Activated CD4-positive, alpha-beta T cell treated with anti-CD3 and anti-CD28 coated beads, Interleukin-2, amount 10 ng/mL, durations not matched to agents 24 days and 14 days (primary cell): ENCODE measurements at places on chromosomes 13 and 19.
A peak's percentile ranks its signal among the peaks of the same experiment; 100 is the strongest.

DNA sequence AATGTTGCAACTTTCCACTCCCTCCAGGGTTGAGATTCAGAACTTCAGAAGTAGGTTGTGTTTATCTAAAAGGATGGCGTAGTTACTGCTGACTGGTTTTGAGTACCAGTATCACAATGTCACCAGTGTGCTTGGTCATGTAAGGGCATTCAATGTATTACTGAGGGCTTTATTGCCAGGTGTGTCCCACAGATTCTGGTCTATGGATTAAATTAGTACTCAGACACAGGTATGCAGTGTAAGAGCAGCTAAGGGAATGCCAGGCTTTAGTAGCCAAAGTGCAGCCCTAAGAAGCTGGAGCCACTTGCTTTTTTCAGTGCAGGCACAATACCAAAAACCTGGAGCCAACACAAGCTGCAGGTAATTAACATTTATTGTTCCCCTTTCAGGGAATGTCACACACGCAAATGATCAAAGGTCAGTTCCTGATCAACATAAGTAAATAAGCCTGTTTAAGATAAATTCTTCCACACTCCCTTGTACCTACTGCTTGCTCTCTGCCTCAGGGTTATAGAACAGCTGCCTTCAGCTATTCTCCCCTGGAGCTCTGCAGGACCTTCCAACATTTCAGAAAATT, 130.1 kb upstream of the ZNF91 start:
- no peak for DNase-seq

DNA sequence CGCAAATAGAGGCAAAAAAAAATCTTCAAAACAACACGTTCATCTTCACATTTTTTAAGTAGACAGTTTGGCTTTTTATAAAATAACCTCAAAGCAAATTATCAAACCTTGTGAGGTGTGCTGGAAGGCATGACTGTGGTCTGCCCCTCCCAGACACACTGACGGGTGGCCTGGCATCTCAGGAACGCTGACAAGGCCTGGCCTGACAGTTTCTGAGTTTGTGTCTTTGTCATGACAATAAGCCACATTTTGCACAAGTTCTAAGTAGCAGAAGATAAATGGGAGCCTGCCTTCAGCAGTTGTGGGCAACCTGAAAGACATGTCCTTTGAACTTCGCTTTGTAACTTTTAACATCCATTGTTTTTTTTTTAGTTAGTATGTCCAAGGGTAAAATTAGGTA, 38.5 kb downstream of the SOX21 start:
- no peak for DNase-seq

DNA sequence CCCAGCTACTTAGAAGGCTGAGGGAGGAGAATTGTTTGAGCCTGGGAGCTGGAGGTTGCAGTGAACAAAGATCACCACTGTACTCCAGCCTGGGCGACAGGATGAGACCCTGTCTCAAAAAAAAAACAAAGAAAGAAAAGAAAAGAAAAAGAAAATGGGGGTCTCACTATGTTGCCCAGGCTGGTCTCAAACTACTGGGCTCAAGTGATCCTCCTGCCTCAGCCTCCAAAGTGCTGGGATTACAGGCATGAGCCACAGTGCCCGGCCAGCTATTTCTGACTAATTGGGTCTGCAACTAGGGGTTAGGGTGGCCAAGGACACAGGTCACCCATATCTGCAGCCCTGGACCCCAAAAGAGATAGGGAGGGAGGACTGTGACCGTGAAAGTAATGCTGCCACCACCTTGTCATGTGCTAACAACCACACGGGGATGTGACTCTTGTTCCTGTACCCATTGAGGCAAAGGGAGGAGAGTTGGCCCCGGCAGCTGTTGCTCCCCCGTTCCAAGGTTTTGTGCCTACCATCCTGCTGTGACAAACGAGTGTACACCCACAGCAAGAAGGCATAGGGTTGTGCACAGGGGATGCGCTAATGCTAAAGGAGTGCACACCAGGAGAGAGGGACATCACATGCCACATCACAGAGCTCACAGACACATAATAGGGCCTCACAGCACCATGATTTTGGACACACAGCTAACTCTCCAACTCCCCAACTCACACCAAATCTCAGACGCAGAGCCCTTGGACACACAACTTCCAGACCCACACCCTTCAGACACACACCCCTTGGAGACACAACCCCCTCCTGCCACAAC, 619 bp downstream of the MEF2B start:
- DNase-seq, result no peak

- no peak for DNase-seq
Observed at GRCh38 chr19:13985771-13986347, 20.3 kb downstream of the RFX1 start.

- no peak for DNase-seq
Observed at GRCh38 chr13:61138857-61139256, 276.8 kb downstream of the PCDH20 start.

- no peak for DNase-seq
Observed at GRCh38 chr13:109361562-109362289, 424.7 kb downstream of the IRS2 start.

- DNase-seq, result no peak
Observed at GRCh38 chr19:18904334-18905057, 8.5 kb upstream of the CERS1 start.

GRCh38 chr13:31264151-31264550, 64.4 kb downstream of the B3GLCT start:
- no peak for DNase-seq

DNA sequence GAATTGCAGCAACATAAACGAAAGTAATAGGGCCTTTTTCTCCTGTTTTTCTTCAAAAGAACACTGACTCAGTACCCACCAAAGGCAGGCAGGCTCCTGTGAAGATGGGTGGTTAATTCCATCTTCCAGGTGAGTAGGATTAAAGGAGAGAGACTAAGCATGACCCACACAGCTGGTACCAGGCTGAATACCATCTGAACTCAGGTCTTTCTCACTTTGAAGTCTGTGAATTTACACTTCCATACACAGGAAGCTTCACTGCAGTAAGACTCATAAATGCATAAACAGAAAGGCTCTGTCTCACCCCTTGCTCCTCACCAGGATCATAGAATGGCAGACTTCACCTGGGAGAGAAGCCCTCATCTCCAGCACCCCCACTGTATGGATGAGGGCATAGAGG, 194.6 kb downstream of the KLF12 start:
- DNase-seq, result no peak

- DNase-seq, result no peak
Observed at GRCh38 chr13:59533561-59534555, 629.9 kb downstream of the DIAPH3 start.

DNA sequence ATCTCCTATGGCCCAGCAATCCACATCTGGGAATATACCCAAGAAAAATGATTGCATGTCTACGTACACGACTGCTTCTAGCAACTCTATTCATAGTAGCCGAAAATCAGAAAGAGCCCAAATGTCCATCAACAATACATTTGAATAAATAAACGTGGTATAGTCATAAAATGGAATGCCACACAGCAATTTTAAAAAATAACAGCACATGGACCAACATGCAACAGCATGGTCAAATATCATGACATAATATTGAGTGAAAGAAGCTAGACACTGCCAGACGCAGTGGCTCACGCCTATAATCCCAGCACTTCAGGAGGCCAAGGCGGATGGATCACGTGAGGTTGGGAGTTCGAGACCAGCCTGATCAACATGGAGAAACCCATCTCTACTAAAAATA, 16.3 kb downstream of the TEX101 start:
- DNase-seq, result no peak

- DNase-seq, result no peak
Observed at GRCh38 chr13:68030152-68030809, 800.1 kb upstream of the PCDH9 start.

DNA sequence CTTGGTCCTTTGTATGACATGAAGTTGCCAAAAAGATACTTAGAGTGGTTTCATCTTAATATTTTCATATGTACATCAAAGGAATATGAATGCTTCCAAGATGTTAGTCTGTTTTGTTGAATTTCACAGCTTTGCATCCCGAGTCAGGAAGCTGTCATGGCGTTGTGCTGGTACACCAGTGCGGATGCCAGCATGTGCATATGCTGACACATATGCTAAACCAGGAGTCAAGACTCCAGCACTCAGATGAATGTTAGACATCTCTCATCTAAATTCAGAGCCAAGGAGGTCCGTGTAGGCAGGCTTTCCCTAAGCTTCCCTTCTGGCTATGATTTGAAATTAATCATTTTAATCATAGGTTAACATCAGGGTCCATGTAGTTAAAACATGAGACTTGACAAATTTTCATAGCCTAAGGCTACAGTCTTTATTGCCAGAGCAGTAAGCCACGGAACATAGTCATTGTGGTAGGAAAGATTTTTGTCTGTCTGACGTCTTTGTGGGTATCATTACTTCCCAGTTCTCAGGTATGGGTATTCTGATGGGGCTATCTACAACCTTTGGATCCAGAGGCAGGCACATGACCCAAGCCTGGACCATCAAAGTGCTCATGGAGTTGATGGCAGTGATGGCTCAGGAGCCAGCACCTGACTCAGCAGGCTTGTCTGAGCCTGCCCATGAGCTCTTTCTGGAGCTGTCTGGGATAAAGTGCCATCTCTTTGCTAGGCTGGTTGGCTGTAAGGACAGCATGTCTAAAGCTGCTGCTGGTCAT, 246.1 kb downstream of the KCNRG start:
- DNase-seq, result no peak

- DNase-seq, result no peak
Observed at GRCh38 chr19:1538978-1539377, 15.1 kb downstream of the PLK5 start.

- DNase-seq, result no peak
Observed at GRCh38 chr13:110182461-110182860, 124.5 kb downstream of the COL4A1 start.

GRCh38 chr13:52127378-52127777, 1.5 kb downstream of the NEK5 start:
- DNase-seq, result no peak

DNA sequence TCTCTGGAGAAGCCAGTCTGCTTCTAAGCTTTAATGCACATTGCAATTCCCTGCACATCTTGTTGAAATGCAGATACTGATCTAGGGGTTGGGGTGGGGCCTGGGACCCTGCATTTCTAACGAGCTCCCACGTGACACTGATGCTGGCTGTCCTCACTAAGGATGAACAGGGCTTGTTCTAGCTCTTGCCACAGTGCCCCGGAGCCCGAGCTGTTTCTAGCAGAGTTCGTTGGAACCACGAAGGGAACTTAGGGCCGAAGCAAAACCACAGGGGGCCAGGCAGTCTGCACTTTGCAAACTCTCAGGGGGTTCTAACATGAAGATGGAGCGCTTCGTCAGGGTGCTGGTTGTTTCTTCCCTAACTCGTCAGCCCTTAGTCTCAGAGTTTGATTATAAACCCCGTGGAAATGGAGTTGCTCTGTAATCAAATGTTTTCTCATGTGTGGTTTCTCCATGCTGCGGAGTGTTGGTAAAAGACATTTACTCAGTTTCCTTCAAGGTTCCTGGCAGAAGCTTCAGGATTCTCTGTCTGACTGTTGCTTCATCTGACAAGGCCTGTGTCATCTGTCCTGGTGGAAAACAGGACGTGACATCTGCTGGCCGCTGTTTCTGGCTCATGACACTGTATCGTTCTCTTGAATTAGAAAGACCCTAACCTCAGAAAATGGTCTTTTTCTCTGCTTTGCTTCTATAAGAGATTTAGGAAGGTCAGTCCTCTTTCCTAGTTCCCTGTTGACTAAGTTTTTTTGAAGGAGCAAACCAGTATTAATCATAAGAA, 221.5 kb downstream of the TEX29 start:
- DNase-seq, result no peak

GRCh38 chr19:58353717-58354477, 605 bp upstream of the A1BG start:
- no peak for DNase-seq

DNA sequence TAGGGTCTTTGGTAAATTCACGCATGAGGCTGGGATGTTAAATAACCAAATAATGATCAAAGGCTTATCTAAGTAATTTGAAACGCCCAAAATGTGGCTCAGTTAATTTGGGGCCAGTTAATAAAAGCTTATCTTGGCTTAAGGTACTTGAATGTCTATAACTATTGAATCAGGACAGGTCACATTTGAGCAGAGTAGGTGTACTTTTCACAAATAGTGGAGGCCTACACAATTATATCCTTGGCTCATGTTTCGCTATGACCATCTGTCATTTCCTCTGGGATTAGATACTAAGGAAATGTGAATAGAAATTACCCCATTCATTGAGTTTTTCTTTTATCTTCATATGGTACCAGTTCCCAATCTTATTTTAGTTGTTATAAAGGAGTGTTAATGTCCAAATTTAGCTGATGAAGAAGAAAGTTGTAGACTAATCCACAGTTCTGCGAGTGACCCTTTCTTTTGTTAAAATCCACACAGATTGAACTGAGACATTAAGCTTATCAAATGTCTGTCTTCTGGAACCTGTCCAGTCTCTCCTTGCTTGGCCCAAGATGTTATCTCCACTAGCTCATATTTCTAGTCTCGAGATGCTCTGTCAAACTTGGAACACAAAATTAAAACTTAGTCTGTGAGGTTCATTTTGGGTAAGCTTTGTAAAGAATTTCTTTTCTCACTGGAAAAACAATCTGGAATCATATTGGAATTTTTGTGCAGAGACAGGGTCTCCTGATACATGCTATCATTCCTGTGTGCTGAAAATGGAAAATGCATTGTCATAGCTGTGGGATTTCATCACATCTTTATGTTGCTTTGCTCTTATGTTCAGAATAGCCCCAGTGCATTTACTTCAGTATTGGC, 31.0 kb downstream of the SLAIN1 start:
- DNase-seq, result no peak

GRCh38 chr19:48319647-48320541, 5.5 kb upstream of the EMP3 start:
- DNase-seq, result peak; percentile 94

DNA sequence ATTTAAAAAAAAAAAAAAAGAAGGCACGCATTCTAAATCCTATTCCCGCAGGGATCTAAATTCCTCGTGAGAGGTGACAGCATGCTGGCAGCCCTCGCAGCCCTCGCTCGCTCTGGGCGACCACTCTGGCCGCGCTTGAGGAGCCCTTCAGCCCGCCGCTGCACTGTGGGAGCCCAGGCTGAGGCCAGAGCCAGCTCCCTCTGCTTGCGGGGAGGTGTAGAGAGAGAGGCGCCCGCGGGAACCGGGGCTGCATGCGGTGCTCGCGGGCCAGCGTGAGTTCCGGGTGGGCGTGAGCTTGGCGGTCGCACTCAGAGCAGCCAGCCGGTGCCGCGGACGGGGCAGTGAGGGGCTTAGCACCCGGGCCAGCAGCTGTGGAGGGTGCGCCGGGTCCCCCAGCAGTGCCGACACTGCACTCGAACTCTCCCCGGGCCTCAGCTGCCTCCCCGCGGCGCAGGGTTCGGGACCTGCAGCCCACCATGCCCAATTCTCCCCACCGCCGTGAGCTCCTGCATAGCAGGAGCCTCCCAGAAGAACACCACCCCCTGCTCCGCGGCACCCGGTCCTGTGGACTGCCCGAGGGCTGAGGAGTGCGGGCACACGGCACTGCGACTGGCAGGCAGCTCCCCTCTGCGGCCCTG, 553.9 kb downstream of the LMO7 start:
- DNase-seq, result no peak

- DNase-seq, result peak; percentile 78
Observed at GRCh38 chr19:1276628-1277022, 1.3 kb downstream of the FAM174C start.

DNA sequence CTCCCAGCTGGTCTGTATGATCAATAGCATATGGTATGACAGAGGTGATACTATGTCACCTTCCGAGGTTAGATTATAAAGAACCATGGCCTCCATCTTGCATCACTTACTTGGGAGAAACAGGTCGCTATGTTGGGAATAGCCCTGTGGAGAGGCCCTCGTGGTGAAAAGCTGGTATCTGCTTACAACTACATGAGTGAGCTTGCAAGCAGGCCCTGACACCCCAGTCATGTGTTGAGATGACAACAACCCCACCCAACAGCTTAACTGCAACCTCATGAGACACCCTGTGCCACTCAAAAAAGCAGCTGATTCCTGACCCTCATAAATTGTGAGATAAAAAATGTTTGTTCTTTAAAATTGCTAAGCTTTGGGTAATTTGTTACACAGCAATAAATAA, 18.8 kb downstream of the MTRF1 start:
- DNase-seq, result no peak
